T-helper 17 cell (primary cell): ENCODE measurements at places on chromosomes 16 and 17.

DNA sequence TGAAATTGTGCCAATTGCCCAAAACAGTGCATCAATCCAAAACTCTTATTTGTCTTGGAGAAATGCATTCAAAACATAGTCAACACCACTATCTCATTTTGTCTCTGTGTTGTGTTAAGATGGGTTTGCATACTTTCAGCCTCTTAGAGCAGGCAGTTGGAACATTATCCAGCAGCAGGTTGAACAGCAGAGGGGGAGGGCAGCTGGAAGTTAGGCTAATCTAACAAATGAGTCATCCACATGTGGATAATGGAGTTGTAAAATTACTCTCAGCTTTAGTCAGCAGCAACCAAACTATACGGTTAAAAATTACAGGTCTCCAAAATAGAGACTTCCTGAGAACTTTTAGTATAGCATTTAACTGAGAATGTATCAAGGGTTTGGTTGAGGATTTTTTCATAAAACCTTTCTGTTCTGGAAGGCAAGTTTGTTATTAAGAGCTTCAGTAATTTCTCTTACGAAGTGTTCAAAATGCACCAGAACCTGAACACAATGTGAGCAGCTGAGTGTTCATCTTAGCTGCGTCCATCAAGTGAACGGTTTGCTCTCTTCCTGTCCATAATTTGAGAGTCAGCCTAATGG, 46.3 kb downstream of the PRKCA start:
- DNase-seq: no peak

DNA sequence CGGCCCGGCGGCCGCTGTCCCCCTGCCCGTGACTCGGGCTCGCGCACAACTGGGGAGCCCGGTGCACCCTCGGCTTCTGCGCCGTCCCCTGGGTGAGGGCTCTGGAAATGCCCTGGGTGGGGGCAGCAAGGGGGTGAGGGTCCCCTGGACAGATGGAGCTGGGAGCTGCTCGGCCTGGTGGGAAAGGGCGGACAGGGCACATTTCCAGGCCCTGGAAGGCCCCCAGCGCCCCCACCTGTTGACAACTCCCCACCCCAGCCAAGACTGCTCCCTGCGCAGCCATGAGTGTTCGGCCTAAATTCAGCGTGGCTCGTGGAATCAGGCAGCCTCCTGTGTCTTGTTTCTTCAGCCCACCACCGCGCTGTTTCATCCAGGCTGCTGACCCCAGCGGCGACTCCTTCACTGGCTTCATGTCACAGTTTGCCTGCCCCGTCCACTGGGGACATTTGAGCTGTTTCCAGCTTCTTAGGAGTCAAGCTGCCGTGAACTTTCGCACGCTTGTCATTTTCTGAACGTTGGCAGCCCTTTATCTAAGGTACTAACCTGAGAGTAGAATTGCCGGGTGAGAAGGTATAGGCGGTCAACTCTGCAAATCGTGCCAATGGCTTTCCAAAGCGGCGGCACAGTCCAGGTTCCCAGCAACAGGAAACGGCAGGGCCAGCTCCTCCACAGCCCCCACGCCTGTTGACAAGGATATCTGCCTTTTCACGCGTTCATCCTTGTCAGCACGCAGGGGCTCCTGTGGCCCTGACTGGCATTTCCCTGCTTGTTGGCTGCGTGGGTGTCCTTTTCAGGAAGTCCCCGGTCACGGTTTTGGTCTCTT, 895 bp downstream of the UTS2R start:
- no peak for DNase-seq

- no peak for DNase-seq
Measured at GRCh38 chr16:52613508-52613907, 66.6 kb upstream of the TOX3 start.

- DNase-seq: no peak
Measured at GRCh38 chr17:78409191-78409928, 30.9 kb downstream of the PGS1 start.

DNA sequence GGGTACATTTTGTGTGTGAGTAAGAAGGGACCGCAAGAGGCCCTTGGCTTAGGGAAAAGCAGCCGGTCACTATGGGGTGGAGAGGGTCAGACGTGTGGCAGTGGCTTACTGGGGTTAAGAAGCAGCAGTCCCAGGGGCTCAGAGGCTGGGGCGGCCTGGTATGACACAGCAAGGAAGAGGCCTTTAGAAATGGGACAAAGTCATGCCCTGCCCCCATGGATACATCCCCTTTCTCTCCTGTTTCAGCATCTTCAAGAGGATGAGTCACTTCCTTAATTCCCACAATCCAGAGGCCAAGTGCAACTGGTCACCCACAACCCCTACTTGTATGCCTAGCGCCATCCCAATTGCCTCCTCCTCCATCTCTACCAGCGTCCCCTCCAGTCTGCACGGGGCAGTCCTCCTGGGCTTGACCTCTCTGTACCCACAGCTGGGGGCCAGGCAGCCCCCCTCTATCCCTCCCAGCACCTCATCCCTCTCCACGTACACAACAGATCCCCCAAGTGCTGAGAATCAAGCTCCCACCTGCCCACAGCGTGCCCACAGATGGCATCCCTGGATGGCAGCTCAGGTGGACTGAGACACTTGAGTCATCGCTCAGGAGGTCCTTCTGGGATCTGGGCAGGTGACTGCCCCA, 6.9 kb upstream of the EFTUD2 start:
- no peak for DNase-seq

DNA sequence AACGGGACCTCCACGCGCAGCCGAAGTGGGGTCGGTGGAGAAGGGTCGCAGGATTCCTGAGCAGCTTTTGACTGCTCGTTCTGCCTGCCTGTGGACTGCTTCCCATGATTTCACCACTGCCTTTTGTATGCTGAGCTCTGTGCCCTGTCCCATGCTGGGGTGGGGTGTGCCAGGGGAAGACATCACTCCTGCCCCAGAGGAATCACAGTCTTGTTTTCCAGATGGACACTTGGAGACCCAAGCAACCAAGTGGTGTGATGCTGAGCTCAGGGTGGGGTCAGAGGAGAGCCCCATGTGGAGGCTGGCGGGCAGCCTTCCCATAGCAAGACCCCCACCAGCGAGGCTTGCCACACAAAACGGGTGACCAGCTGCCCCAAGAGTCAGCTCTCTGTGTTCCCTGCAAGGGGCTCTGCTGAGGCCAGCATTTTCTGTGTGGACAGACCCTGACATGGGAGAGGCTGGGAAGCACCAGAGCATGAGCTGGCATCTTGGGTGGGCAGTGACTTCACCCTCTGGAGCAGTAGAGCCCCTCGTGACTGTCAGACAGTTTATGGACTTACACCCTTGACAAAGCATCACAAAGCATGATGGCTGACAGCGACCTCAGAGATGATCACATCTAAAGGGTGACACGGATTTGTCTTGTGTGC, 111.9 kb downstream of the GNAO1 start:
- DNase-seq: no peak

- no peak for DNase-seq
Measured at GRCh38 chr17:2867441-2868424, 71.5 kb downstream of the RAP1GAP2 start.

- no peak for DNase-seq
Measured at GRCh38 chr17:1907216-1907631, 77.4 kb downstream of the RPA1 start.

- DNase-seq: no peak
Measured at GRCh38 chr17:32485261-32486110, 1.3 kb upstream of the CDK5R1 start.

GRCh38 chr17:66177048-66177447, 14.9 kb downstream of the CEP112 start:
- DNase-seq: no peak

DNA sequence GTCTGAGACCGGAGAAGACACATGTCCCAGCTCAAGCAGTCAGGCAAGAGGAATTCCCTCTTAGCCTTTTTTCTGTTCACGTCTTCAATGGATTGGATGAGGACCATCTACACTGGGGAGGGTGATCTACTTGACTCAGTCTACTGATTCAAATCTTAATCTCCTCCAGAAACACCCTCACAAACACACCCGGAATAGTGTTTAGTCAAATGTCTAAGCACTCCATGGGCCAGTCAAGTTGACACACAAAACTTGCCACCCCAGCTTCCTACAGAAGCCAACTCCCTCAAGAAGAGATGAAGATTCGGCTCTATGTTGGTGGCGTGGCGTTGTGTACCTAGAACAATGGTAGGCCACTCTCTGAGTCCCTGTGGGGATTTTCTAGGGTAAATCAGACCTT, 22.5 kb upstream of the NKD1 start:
- no peak for DNase-seq

DNA sequence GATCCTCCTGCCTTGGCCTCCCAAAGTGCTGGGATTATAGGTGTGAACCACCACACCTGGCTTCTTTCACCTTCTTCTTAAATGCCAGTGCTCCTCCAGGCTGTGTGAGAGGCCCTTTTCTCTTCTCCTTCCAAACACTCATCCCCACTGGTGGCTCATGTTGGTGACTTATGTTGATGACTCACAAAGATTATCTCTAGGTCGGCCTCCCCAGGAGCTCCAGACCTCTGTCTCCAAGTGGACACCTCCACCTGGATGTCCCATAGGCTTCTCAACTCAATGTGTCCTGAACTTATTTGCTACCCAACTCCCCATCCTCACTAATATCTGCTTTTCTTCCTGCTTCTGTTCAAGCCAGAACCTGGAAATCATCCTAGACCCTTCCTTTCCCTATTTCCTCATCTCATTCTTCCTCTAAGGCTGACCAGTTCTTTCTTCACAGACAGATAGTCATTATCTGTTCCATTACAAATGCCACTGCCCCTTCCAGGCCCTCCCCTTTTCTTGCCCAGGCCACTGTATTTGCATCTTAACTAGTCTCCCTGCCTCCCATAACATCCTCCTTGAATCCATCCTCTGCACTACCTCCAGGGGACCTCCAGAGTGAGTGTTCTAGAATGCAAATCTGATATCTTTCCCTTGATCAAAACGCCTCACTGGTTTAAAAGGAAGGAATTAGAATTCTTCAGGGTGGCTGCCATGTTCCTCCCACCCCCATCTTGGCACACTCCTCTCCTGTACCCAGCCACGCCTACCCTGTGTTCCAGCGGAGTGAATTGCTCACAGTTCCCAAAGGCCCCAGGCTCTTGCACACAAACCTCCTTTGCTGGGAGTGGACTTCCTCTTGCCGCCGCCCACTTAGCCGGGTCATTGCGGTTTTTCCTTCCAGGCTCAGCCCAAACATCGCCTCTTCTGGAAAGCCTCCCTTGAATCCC, 34.8 kb upstream of the FBXO47 start:
- no peak for DNase-seq

GRCh38 chr16:46787909-46788308, 39.8 kb upstream of the MYLK3 start:
- no peak for DNase-seq

DNA sequence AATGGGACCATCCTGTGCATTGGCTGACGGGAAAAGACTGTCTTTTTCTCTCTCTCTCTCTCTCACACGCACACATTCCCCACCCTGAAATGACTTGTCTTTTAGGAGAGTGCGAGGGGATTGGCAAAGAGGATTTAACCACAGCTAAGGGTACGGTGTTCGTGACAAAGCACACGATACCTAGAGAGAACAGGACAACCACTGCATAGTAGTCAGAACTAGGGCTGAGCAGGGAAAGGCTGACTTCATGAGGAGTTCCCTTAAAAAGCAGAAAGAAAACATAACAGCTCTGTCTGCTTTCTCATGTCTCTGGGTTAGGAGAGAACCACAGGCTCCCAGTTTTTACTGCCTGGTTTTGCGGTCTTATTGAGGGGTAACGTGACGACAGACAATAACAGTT, 742.8 kb upstream of the SOX9 start:
- DNase-seq: no peak

DNA sequence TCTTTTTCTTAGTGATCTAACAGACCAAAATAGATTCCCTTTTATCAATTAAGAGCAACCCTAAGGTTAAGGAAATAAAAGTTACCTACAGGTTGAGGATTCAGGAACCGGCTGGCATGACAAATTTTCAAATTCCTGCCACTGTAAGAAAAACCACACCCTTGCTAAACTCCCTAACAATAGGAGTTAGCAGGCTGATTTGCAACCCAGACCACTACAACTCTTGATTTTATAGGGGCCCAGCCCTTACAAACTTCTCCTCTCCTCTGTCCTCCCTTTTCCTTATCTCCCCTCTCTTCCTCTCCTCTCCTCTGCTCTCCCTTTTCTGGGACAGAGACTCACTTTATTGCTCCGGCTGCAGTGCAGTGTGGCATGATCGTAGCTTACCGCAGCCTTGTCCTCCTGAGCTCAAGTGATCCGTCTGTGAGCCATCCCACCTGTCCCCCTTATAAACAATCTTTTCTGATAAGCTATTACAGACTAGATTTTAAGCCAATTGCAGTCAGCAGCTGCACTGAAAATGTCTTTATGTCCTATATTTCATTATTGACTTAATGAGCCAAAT, 418.9 kb downstream of the CDH8 start:
- DNase-seq: no peak

- peak; percentile 87 for DNase-seq
Measured at GRCh38 chr17:47889734-47890529, 6.1 kb upstream of the SP2 start.

- no peak for DNase-seq
Measured at GRCh38 chr16:66569827-66570405, 3.7 kb downstream of the CMTM1 start.

GRCh38 chr17:4381690-4382671, 15.5 kb upstream of the UBE2G1 start:
- DNase-seq: no peak

- no peak for DNase-seq
Measured at GRCh38 chr17:18160128-18160856, 23.3 kb upstream of the ALKBH5 start.

DNA sequence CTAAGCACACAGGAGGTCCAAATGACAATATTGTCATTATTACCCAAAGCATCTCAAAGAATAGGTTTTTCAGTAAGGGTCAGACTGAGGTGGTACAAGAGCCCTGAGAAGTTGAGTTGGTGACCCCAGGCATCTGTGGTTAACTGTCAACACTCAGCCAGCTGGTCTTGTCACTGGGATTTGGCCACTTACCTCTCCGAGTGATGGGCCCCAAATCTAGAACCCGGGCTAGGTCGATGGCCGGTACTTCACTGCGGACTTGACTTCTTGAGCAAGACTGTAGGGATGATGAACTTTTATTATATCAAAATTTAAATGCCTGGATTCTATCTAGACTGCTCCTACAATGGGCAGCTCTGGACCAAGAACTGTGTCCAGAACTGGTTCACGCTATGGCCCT, 11.5 kb downstream of the GP2 start:
- DNase-seq: no peak

DNA sequence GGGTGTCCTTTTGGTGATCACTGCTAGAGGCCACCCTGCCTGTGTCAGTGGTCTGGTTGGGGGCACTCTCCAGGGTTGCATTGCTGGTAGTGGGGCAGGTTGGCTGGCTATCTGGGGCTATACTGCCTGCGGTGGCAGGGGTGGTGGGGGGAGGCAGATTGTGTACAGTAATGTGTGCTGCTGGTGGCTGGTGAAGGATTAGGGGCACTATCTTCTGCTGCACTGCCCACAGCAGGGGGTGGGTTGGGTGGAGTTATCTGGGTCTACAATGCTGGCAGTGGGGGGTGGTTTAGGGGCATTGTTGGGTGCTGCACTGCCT, 204.0 kb upstream of the WSB1 start:
- no peak for DNase-seq

DNA sequence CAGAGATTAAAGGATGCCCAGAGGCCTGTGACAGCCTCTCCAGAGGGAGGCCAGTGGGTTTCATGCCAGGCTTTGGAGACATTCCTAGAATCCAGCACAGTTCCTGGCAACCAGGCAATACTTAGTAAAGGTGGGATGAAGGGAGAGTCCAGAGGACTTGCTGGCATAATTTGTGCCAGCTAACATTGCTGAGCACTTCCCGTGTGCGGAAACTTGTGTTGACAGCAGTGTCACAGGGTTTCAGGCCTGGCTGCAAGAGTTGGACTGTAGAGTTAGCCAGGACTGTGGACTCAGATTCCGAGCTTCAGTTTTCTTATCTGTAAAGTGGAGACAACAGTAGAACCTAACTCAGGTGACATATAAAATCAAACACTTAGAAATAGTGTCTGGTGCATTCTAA, 141.7 kb downstream of the SALL1 start:
- no peak for DNase-seq
